ENCODE measurements at places on chromosomes 3 and 15.
A peak's percentile ranks its signal among the peaks of the same experiment; 100 is the strongest.

DNA sequence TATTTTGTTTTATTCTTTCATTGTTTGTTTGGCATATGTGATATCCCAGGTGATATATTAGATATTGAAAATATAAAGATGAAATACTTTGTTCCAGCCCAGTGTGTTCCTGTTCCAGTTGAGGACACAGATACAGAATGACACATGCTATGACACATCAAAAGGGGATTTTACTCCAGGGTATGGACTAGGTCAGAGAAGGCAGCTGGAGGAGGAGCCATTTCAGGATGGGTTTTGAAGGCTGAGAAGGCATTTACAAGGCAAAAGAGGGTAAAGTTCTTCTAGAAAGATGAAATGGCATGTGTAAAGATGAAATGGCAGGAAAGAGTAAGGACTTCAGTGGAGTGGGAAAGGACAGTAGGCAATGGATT is 163.8 kb downstream of the ZIC1 start:
- DNase-seq = no peak

- DNase-seq = no peak
Measured at GRCh38 chr3:126530171-126531050, 6.5 kb downstream of the CHST13 start.

DNA sequence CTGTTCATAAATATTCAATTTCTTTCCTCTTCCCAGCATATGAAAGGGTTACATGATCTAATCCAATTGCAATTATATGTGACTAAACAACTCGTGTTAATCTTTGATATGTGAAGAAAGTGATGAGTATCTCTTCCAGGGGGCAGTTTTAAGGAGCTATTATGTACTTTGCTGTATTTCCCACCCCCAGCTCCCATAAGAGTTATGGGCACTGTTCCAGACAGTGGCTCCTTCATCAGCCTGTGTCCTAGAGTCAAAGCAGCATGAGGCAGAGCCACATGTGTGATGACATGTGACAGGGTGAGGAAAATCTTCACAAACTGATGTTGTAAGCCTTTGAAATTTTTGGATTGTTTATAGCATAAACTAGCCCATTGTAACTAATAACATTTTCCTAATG is 315.4 kb downstream of the DIPK2A start:
- peak; percentile 6 for DNase-seq

GRCh38 chr3:170656284-170656683 is 70.4 kb upstream of the SLC7A14 start:
- DNase-seq = no peak

DNA sequence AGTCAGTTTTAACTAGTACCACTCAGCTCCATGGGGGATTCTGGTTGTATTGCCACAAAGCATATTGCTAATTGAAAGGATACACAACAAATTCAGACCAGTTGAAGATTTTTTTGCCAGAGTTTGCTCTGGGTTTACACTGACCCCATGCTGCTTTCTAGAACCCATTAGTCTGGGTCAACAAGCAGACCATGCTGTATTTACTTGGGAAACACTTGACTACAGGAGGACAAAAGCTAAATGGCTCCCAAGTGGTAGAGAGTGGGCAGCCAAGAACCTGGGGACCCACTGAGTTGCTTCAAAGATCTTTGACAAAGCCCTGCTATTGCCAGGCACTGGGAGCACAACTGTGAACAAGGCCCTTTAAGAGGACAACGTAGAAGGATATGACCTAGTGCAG is 86.8 kb upstream of the PSMD6 start:
- no peak for DNase-seq

DNA sequence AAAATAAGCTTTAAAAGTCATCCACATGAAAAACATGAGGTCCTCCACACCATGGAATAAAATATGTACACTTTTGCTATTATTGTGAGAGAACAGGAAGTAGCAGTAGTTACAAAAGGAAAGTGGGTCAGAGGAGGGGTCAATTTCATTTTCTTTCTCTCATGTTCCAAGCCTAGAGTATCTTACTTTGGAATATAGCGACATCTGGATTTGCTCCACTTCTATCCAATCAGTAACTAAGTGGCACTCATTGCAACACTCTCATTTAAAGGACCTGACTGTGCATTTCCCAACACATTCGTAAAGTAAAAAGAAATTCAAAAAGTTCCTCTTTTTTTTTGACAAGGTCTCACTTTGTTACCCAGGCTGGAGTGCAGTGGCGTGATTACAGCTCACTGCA is 637.3 kb downstream of the TUSC7 start:
- DNase-seq = no peak

DNA sequence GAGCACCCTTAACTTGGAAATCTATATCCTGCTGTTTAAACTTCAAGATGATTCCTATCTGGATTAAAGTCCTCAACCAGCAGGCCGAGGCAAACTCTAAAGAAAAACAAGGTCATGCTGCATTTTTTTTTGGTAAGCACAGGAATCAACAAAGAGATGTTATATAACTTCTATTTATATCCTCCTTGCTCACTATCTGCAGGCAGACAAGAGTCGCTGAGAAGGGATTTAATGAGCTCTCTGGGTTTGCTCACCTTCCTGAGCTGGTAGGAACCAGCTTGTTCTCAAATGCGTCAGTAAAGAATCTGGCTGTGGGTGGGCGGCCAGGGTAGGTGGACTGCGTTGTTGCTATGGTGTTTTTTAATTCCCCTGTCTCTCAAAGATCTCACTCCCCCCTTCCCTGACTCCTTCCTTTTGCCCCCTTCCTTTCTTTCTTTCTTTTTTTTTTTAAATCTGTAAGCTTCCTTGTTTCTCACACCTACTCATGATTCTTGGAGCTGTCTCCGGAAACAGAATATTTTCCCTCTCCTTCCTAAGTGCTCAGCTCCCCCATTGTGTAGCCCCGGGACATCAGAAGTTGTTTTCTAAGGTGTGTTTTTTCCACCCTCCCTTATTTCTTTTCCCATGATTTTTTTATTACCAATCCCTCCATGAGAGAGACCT is 228.8 kb upstream of the BHLHE40 start:
- DNase-seq = no peak

GRCh38 chr3:29312395-29312794 is 31.5 kb downstream of the RBMS3 start:
- DNase-seq = no peak

- DNase-seq = no peak
Measured at GRCh38 chr15:88127432-88127790, 129.1 kb downstream of the NTRK3 start.

GRCh38 chr15:101176625-101177024 is 75.2 kb downstream of the CHSY1 start:
- no peak for DNase-seq

- DNase-seq = no peak
Measured at GRCh38 chr3:10170915-10171478, 6.3 kb downstream of the IRAK2 start.

DNA sequence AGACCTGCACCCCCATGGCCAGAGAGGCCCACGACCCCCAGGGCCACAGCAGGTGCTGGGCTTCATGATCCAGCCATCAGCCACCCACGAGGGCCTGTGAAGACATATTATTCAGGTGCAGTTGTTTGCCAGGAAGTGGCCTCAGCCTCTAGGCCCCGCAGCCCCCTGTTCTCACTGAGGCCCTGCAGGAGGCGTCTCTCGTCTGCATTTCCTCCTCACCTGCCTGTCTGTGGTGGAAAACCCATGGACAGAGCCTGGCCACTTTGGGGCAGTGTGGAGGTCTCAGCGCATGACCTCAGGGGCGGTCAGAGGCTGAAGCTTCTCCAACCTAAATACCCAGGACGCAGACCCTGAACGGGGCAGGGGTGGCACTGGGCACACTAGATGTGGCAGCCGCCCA is 18.6 kb downstream of the UROC1 start:
- DNase-seq = no peak

GRCh38 chr3:134474956-134475355 is 10.8 kb downstream of the ANAPC13 start:
- no peak for DNase-seq

DNA sequence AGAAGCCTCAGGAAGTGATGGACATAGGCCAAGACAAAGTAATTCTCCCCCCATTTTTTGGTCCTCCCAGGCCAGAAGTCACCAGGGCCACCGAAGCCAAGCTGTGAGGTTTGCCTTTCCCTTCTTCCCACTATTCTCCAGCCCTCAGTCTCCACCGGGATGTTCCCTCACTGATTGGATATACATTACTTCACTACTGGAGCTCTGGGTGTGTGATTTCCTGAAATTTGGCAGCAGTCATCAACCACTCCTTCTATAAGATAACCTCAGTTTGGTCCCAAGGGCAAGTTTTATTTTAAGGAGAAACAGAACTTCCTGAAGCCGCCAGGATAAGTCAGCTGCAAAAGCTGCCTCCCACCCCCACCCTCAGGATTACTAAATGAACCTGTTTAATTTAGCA is 11.3 kb downstream of the SLCO2A1 start:
- no peak for DNase-seq

GRCh38 chr15:90760661-90761232 is 43.6 kb downstream of the BLM start:
- no peak for DNase-seq

- DNase-seq = no peak
Measured at GRCh38 chr15:67050522-67051087, 14.8 kb upstream of the SMAD3 start.

DNA sequence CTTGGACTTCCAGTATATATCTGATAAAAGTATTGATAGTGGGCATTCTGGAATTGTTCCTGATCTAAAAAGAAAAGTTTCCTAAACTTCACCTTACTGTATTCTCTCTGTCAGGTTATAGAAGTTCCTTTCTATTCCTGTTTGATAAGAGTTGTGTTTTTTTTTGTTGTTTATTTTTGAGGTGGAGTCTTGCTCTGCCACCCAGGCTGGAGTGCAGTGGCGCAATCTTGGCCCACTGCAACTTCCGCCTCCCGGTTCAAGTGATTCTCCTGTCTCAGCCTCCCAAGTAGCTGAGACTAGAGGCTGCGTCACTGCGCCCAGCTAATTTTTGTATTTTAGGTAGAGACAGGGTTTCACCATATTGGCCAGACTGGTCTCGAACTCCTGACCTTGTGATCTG is 13.1 kb downstream of the BLM start:
- DNase-seq = no peak

DNA sequence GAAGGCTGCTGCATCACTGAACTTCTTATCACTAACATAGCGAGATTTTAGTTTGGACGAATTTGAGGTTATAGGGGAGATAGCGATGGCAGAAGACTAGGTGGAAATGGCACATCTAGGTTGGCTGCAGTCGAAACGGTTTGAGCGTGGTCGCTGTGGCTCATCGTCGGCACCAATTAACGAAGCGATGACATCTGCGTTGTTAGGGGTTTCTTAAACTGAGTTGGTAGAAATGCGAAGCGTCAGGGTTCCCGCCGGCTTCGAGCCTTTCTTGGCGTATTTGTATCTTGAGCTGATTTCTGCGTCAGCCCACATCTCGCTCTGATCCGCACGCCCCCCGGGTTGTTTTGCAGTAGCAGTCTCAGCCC is 319 bp downstream of the LNP1 start:
- DNase-seq = peak; percentile 74

DNA sequence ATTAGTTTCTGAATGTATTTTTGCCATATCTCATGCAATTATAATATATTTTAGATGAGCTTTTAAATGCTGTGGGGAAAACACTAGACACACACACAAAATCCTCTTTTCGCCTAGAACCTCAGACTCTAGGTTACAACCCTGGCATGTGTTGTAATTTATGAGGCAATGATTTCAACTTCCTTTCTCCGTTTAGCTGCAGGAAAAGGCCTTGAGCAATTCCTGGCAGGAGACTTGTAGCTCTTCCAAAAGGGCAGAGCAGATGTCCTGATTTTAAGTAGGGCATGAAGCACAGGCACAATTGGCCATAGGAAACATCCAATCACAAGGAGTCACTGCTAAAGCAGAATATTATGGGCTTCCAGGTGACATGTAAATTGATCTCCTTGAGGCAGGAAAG is 82.0 kb downstream of the GPR156 start:
- DNase-seq = peak; percentile 9

GRCh38 chr3:52029053-52029452 is 27.3 kb downstream of the DUSP7 start:
- no peak for DNase-seq

DNA sequence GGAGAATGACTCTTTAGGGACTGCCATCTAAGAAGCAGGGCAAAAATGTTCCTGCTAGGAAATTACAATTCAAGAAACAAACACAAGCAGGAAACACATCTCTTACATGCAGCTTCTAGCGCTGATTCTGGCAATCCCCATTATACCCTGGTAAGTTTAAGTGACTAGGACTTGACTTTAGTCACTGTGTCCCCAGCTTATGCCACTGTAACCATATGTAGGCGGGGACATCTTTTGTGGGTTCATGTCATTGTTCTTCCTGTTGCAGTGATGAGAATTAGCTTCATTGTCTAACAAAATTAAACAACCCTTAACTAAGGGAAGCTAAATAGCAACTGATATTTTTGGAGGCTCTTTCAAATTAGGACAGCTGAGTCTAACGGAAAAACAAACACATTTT is 17.9 kb upstream of the FAM81A start:
- no peak for DNase-seq

- DNase-seq = no peak
Measured at GRCh38 chr15:92896561-92896960, 3.6 kb upstream of the CHD2 start.

GRCh38 chr3:129446926-129447325 is 6.9 kb downstream of the IFT122 start:
- DNase-seq = no peak

GRCh38 chr3:49803465-49804140 is 542 bp downstream of the INKA1 start:
- DNase-seq = no peak

- DNase-seq = no peak
Measured at GRCh38 chr3:197508051-197508451, 47.7 kb downstream of the BDH1 start.

DNA sequence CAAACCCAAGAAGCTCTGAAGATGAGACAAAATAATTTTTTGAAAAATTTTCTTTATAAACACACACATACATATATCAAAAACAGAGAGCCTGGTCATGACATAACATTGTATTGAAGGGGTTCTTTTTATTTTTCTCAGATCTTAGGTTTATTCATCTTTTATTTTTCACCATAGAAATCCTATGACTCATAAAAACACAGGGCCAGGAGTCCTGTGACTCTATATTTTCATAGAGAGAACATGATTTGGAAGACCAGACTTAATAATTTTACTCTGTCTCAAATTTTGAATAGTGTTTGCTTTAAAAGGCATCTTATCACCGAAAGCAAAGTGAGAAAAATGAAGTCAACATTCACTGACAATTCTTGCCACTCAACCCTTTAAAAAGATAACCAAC is 57.7 kb downstream of the SUCNR1 start:
- no peak for DNase-seq

GRCh38 chr3:63414607-63415006 is 136.5 kb downstream of the SYNPR start:
- DNase-seq = no peak

DNA sequence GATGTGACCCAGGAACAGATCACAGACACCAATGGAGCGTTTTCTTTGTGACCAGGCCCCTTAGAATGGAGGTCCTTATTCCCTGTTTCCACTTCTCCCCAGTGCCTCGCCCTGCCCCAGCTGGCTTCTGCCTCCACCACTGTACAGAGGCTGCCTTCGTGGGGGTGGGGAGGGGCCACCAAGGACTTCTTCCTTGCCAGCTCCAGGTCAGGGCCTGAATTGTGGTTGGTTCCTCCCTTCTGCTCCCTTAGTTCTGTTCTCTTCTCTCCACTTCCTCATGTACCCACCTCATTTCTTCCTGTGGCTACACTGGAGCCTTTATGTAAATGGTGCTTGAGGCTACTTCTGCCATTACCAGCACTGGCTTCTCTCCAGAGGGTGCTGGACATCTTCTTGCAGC is 16.4 kb downstream of the TGM4 start:
- DNase-seq = no peak

GRCh38 chr15:64311566-64311965 is 44.4 kb downstream of the CSNK1G1 start:
- no peak for DNase-seq

Measured in COR-L47 (cell line).